ENCODE measurements at places on chromosomes 1 and 21.

DNA sequence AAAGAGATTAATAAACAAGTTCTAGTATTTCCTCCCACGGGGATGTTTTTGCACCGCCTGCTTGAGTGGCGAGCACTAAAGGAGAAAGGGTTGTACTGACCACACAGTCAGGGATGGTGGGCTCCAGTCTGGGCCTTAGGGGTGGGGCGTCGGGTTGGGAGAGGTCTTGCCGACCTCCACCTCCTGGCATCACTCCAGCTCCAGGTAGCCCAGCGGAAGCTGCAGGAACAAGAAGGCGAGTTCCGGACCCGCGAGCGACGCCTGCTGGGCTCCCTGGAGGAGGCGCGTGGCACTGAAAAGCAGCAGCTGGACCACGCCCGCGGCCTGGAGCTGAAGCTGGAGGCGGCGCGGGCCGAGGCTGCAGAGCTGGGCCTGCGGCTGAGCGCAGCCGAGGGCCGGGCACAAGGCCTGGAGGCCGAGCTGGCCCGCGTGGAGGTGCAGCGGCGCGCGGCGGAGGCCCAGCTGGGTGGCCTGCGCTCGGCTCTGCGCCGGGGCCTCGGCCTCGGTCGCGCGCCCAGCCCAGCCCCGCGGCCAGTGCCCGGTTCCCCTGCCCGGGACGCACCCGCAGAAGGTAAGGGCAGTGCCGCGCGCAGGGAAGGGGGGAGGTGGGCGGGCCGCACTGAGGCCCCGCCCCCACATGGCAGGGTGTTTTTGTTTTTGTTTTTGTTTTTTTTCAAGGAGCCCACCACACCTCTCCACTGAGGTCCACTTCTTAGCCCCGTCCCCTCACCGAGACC, 19.7 kb downstream of the MFAP2 start:
- DNase-seq, result peak; percentile 86

DNA sequence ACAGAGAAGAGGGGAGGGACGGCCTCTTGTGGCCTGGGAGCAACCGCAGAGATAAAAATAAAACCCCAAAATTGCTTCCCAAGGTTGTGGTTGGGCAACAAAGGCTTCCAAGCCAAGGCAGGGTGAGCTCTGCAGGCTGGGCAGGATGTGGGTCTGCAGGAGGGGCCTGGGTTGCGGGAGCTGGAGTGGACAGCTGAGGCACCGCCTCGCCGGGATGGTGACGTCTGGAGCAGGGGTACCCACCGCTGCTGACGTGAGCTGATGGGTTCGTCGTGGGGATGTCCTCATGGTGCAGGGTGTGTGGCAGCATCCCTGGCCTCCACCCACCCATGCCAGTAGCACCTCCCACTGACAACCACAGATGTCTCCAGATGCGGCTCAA, 3.7 kb downstream of the AURKAIP1 start:
- no peak for DNase-seq

DNA sequence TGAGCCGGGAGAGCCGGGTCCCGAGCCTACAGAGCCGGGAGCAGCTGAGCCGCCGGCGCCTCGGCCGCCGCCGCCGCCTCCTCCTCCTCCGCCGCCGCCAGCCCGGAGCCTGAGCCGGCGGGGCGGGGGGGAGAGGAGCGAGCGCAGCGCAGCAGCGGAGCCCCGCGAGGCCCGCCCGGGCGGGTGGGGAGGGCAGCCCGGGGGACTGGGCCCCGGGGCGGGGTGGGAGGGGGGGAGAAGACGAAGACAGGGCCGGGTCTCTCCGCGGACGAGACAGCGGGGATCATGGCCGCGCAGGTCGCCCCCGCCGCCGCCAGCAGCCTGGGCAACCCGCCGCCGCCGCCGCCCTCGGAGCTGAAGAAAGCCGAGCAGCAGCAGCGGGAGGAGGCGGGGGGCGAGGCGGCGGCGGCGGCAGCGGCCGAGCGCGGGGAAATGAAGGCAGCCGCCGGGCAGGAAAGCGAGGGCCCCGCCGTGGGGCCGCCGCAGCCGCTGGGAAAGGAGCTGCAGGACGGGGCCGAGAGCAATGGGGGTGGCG, 371 bp downstream of the ARID1A start:
- no peak for DNase-seq

DNA sequence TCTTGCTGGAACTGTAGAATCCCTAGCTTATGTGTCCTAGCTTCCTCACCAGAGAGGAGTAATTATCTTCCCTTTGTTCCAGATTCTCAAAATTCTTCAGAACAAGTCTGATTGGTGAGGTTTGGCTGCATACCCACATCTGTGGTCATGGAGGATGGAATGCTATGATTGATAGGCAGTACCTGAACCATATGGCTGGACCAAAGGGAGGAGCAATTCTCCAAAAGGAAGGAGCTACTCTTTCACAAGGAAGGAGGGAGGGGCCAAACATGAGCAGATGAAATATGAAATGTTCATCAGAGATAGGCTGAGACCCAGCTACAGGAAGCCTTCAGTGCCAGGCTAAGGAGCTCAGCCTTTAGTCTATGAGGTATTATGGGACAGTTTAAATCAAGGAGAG, 5.0 kb upstream of the RNF19B start:
- DNase-seq, result no peak

DNA sequence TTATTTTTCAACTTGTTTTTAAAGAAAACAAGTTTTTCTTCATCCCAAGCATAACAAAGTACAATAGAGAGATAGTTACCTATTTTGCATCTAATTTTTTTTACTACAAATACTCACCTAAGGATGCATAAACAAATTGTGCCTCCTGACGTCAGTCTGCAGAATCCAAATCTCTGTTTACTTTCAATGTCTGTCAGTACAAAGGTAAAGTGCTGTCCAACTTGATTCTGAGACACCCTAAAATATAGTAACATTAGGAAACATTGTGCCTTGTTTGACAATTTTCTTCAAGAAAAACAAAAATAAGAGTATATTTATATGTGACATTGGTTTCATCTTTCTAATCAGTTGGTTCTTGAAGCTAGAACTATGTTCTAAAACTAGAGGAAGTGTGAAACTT, 103.4 kb downstream of the DENND1B start:
- no peak for DNase-seq

- no peak for DNase-seq
These were observed 6.4 kb downstream of the IL6R start for GRCh38 chr1:154411525-154411924.

DNA sequence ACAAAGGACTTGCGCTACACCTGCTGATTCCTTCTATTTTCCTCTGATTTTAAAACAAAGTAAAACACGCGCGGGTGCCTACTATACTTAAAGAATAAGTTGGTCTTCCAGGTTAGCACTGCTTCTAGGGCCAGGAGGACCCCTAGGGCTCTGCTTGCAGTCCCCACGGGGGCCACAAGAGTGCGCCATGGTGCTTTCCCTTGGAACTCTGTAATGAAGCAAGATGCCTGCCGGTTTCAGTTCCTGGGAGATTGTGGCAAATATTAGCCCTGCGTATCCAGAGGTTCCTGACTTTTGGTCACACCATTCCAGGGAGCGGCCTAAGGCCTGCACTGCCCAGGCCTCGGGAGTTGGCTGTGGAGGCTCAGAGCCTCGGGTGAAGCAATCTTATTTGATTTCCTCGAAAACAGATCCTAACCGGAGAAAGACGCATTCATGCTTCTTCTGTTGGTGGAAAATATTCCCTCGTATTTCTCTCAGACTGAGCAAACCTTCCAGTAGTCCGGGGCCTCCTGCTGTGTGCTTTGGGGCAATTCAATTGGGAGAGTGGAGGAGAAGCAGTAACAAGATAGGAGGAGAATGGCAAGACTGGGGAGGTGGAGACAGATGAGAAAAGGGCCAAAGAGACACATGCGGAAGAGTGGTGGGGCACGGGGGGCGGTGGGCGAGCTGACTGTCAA, 25.3 kb downstream of the ADAM30 start:
- peak; percentile 93 for DNase-seq

GRCh38 chr1:150846473-150847146, 29.8 kb downstream of the ARNT start:
- DNase-seq, result peak; percentile 57

- DNase-seq, result peak; percentile 37
These were observed 6.2 kb upstream of the HIPK1 start for GRCh38 chr1:113922957-113923356.

DNA sequence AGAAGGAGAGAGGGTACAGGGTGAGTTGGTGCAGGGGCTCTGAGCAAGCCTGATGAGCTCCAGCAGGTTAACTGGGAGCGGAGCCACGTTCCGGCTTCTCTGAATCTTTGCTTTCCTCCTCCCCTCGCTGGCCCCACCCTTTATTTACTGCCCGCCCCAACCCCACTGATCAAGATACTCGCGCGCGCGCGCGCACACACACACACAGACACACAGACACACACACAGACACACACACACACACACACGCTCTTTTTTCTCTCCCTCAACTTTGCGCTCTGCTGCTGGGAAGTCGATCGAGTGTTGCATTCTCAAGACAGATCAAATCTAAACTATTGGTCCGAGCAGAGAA, at the start of gene GRIK1:
GRIK1 (minus strand) TSS at position 73 of the 352 bp plus-strand sequence.
- DNase-seq, result peak; percentile 2

DNA sequence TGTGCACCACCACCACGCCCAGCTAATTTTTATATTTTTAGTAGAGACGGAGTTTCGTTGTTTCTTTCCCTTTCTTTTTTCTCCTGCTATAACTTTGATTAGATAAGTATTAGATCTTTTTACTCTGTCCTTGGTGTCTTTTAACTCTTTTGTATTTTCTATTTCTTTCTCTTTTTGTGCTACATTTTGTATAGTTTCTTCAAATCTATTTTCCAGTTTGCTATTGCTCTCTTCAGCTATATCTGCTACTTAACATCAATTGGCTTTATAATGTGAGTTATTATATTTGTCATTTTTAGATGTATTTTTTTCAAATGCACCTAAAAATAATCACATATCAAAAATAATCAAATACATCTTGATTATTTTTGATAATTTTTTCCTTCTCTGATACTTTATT, 16.0 kb upstream of the ERRFI1 start:
- no peak for DNase-seq

DNA sequence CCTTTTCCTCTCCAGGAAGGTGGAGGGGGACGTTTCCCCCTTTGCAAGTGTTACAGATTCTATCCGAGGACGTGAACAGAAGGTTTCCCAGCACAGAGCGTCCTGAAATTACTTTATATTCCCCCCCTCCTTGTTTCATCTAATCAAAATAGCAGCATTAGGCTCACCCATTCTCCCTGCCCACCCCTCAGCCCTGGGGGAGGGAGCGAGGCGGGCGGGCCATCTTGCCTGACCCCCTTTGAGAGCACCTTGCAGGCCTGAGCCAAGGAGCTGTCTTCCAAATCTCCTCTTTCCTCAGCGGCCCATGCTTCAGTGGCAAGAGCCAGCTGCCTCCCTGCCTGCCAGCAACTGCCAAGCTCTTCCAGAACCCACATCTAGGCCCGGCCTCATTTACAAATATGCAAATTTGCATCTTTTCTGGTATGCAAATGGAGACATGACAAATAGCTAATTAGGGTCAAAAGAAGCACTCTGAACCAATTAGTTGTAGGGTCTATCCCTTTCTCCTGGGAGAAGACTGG, 69.1 kb upstream of the POU3F1 start:
- no peak for DNase-seq

DNA sequence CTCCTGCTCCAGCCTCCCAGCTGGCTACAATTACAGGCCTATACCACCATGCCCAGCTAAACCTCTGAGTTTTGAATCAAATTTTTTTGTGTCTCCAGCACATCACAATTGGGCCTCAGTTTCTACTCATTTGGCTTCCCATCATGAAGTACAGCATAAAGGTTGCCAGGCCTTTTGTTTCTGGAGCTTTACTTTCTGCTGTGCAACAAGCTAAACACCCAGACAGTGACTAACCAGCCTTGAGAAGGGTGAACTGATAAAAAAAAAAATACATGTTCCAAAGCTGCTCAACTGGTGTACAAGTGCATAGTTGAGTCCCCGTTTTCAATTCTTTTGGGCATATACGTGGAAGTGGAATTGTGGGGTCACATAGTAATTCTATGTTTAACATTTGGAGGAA, 25.1 kb downstream of the TIAM1 start:
- DNase-seq, result no peak

DNA sequence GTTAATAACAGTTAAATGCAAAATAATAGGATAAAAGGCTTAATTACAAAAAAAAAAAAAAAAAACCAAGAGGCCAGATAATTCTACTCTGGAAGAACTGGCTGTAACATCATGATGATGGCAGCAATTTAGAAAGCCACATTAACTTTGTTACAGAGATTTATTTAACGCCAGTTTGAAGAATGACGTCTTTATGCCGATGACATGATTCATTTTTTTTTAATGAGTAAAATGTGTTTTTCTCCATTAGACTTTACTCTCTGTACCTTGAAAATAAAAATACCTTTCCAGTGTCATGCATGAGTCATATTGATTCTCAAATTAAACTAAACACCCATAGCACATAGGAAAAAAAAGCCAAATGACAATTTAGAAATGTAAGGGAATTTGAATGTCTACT, 226.1 kb downstream of the RGS7 start:
- DNase-seq, result no peak

DNA sequence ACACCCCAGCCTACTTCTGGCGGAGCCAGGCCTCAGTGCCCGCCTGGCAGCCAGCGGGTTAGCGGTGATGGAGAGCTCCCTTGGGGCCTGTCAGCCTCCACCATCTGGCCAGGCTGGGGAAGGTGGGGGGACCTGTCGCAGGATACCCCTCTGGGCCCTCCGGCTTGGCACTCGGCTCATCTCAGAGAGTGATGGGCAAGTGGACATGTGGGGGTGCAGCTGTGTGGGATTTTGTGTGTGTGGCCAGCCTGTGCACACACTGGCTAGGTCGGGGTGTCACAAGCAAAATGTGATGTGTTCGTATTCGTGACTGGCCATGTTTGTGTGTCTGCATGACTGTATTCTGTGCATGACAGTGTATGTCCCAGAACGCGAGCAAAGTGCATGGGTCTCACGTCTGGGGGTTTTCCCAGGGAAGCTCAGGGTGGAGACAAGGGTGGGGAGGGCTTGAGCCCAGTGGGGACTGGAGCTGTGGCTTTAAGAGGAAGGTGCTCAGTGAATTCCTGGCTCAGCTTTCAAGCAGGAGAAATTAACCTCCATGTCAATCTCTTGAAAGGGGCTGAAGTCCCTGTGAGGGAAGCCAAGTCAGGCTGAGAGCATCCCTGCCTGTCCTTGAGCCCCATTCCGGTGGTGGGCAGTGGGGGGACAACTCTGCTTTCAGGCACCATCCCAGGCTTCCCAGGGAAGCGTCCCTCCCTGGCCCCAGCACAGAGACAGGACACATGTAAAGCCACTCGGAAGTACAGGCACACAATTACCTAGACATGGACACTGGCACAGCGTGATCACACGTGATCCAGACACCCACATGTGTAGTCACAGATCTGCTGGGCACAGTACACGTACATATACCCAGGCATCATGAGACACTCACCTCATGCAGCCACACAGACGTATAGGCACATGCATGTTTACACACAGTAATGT, 21.1 kb upstream of the ADGRB2 start:
- DNase-seq, result no peak

GRCh38 chr1:110874324-110875215, 1.6 kb downstream of the CD53 start:
- peak; percentile 56 for DNase-seq

GRCh38 chr1:243938208-243938607, 88.2 kb upstream of the AKT3 start:
- peak; percentile 45 for DNase-seq

- no peak for DNase-seq
These were observed 13.9 kb downstream of the MEF2D start for GRCh38 chr1:156486421-156487344.

- DNase-seq, result no peak
These were observed 16.2 kb upstream of the WDR26 start for GRCh38 chr1:224450561-224451350.
